ENCODE measurements at places on chromosomes 3 and 15. TPM values are rescaled to one million over a fixed set of nuclear protein-coding genes. Genes with fewer than 3 reads are reported as not detected.

DNA sequence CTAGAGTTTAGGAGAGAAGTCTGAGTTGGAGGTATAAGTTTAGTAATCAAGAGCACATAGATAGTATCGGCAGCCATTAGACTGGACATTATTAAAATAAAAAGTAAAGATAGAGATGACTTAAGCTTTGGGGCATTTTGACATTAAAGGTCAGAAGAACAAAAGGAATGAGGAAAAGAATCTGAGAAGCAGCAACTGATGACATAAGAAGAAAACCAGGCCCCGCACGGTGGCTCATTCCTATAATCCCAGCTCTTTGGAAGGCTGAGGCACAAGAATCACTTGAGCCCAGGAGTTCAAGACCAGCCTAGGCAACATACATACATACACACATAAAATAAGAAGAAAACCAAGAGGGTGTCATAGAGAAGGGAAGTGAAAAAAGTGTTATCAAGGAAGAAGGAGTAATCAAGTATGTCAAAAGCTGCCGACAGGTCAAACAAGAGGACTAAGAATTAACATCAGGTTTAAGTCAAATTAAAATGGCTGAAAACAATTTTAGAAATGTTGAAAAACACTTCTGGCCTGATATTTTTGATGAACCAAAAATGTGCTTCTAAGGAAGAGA is 38.9 kb downstream of the ACAP2 start:
- DNase-seq: no peak

DNA sequence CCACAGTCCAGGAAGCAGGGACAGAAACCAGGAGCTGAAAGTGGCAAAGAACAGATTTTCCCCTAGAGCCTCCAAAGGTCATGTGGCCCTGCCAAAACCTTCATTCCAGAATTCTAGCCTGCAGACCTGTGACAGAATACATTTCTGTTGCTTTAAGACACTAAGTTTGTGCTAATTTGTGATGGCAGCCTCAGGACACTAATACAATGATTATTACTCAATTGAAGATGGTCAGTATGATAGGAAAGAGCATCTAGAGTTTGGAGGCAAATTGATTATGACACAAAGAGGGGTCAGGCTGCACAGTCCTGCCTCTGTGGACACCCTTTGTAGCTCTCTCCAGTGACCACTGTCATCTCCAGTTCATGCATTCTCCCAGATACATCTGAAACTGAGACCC is 79.0 kb upstream of the C3orf49 start:
- DNase-seq: no peak

- DNase-seq: no peak
Observed at GRCh38 chr3:13045904-13046568, 27.2 kb downstream of the IQSEC1 start.

DNA sequence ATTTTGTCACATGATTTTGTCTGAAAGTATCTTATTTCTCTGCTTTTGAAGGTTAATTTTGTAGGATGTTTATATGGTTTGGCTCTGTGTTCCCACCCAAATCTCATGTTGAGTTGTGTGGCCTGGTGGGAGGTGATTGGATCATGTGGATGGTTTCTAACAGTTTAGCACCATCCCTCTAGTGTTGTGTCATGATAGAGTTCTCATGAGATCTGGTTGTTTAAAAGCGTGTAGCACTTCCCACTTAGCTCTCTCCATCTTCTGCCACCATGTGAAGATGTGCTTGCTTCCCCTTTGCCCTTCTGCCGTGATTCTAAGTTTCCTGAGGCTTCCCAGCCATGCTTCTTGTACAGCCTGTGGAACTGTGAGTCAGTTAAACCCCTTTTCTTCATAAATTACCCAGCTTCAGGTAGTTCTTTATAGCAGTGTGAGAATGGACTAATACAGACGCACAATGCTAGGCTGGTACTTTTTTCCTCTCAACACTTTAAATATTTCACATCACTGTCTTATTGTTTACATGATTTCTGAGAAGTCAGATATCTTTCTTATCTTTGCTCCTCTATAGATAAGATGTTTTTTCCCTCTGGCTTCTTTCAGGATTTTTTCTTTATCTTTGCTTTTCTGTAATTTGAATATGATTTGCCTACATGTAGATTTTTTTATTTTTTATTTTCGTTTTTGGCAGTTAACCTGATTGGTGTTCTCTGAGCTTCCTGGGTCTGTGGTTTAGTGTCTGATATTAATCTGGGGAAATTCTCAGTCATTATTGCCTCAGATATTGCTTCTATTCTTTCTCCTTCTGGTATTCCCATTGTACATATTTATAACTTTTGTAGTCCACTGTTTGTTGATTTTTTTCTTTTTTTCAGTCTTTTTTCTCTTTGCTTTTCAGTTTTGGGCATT is 22.2 kb downstream of the BTD start:
- DNase-seq: no peak

DNA sequence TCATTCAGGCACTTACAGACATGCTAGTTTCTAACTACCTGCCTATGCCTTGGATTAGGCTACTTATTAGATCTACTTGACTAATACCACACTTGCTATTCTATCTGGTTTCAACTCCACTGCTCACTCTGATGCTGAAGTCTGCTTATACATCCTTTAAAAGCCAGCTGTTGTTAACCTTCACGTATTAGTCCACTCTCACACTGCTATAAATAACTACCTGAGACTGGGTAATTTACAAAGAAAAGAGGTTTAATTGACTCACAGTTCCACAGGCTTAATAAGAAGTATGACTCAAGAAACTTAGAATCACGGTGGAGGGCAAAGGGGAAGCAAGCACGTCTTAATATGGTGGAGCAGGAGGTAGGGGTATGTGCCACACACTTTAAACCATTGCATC is 47.7 kb upstream of the ANKRD28 start:
- no peak for DNase-seq

DNA sequence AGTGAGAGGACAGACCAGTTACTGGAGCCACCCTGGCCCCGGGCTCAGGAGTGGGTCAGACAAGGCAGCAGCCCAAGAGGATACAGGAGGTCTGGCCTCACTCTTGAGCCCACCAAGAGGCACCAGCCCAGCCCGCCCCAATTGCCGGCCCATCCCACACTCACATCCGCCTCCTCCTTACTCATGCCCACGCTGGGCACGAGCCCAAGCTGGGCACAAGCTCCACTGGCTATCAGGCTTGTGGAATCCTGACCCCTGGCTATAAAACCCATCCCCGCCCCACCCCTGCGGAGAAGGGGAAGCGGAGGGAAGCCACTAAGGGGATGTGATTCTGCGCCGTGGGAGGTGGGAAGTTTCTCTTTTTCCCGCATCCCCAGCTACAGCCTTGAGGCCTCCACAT is 25.9 kb downstream of the ADCY5 start:
- DNase-seq: no peak

GRCh38 chr3:124560666-124561215 is 169.5 kb upstream of the UMPS start:
- no peak for DNase-seq

DNA sequence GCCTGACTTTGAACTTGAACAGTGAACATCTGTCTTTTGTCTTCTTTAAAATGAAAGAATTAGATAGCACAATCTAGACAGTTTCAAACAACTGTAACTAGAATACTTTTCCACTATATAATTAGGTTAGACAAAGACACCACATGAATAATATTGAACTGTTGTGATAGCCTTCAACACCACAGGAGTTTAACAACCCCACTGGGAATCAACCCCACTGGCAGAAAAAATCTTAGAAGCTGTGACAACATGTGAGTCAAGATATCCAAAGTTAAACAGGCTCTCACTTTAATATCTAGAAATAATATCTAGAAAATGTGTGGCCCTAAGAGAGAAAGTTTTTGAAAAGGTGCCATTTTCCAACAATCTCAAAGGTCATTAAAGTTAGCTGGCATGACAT is 64.4 kb upstream of the PRICKLE2 start:
- no peak for DNase-seq

DNA sequence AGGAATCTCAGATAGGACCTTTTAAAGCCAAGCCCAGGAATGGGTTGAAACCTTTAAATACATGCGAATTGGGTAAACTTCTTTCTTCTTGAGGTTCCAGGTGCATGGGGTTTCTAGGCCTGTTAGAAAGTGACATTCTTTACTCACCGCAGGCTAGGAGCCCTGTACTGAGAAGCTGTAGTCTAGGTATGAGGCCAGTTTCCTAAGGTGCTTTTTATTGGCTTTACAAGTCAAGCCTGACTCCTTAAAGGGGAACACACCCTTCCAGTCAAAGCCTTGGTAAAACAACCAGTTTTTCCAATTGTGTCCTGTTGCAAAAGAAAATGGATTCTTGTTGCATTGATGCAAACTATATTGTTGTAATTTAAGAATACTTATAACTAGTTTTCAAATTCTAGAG is 76.1 kb upstream of the ATP11B start:
- no peak for DNase-seq

- no peak for DNase-seq
Observed at GRCh38 chr15:41904541-41905005, 10.7 kb upstream of the SPTBN5 start.

DNA sequence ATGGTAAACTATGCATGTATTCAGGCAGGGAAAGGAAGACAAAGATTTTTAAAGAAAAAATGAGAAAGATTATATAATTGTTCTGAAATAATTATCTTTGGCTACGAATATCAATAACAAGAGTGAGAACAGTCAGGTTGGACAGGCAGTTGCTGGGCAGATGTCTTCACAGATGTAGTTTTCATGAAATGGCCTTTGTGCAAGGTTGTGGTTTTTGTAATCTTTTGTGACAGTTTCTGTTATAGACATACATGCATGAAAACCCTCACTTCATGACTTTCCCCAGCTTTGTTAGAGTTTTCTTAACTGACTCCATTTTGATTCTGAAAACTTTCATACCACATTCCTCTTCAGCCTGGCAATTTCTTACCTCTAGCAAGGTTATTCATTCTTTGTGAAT is 34.9 kb upstream of the SLC25A36 start:
- DNase-seq: no peak

DNA sequence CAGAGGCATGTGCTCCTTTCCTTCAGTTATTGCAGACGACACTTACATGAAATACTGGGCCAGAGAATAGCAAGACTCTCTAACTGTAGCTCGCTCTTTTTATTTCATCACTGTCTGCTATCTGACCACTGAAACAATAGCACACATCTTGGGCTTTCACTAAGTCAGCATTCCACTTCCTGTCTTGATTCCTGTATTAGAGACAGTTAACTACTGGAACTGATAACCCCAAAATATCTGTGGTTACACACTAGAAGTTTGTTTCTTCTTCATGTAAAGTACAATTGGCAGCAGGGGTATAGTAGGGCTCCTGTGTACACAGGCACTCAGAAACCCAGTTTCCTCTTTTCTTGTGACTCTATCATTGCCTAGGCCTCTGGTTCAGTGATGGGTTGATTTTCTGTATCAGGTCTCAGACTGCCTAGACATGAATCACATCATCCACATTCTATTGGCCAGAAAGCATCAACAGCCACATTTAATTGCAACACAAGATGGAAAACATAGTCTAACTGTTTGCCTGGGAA is 230.2 kb upstream of the CD96 start:
- no peak for DNase-seq

- no peak for DNase-seq
Observed at GRCh38 chr3:164752812-164753211, 325.5 kb downstream of the SI start.

- DNase-seq: no peak
Observed at GRCh38 chr3:46082849-46083248, 55.6 kb upstream of the XCR1 start.

DNA sequence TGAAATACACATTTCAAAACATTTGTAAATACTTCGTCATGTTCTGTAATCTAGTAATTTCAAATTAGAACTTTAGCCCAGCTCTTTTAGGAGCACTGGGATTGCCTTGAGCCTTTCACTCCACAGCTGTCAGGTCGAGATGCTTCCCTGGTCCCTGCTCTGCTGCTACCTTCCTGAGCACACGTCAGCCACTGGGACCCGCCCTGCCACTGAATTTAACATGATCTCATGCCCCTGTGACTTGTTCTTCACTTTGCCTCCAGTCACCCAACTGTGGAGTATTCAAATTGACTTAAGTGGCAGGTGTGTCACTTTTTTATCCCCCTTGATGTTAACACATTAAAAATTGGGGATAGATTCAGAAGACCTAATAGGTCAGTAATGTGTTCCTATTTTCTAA is 3.3 kb downstream of the ARRDC4 start:
- no peak for DNase-seq

GRCh38 chr15:80404761-80405553 is 775 bp downstream of the ARNT2 start:
- DNase-seq: no peak

- no peak for DNase-seq
Observed at GRCh38 chr3:10950476-10951294, 41.9 kb upstream of the SLC6A1 start.

GRCh38 chr3:112395181-112395895 is 62.4 kb downstream of the CD200 start:
- no peak for DNase-seq

GRCh38 chr3:196609805-196610515 is 29.5 kb upstream of the NRROS start:
- no peak for DNase-seq

GRCh38 chr3:138220788-138221187 is 33.7 kb downstream of the ARMC8 start:
- no peak for DNase-seq

GRCh38 chr3:48566401-48566760 is 2.8 kb upstream of the UCN2 start:
- DNase-seq: no peak

- no peak for DNase-seq
Observed at GRCh38 chr15:85031086-85031943, 49.7 kb downstream of the PDE8A start.

GRCh38 chr15:80989518-80990478 is at the start of gene MESD:
Gene MESD (minus strand): TSS chr15:80989819. CDS start chr15:80989791, 28 bp downstream.
- DNase-seq: peak; percentile 98

The SEC11A gene
- total RNA-seq: 201 TPM

The TRPM1 gene
- total RNA-seq: not detected

The CAMK1 gene
- 10.7 TPM for total RNA-seq

The PARL gene
- total RNA-seq: 45.5 TPM

The SIDT1 gene
- total RNA-seq: not detected

The RFC4 gene
- total RNA-seq: 17.2 TPM

The TUSC7 gene
- not detected for total RNA-seq

The CGNL1 gene
- total RNA-seq: 6.2 TPM

The BCHE gene
- 1.4 TPM for total RNA-seq

The TRIP4 gene
- 24.5 TPM for total RNA-seq

The RLBP1 gene
- total RNA-seq: not detected

The CLDN11 gene
- total RNA-seq: 13.8 TPM

The FANCD2OS gene
- not detected for total RNA-seq

The XCR1 gene
- not detected for total RNA-seq

The ACTL6A gene
- 49.8 TPM for total RNA-seq
